NK-92 treated with Interleukin-12 subunit alpha and Interleukin-12 subunit beta, amount 100 ng/mL, for 24 hours (cell line): ENCODE measurements at places on chromosomes 11 and 22.

GRCh38 chr11:3197878-3198528, 20.6 kb downstream of the MRGPRG start:
- DNase-seq, result no peak

GRCh38 chr11:105202422-105202821, 62.9 kb upstream of the CARD18 start:
- no peak for DNase-seq

- DNase-seq, result no peak
Measured at GRCh38 chr11:94676814-94677213, 91.3 kb upstream of the AMOTL1 start.

DNA sequence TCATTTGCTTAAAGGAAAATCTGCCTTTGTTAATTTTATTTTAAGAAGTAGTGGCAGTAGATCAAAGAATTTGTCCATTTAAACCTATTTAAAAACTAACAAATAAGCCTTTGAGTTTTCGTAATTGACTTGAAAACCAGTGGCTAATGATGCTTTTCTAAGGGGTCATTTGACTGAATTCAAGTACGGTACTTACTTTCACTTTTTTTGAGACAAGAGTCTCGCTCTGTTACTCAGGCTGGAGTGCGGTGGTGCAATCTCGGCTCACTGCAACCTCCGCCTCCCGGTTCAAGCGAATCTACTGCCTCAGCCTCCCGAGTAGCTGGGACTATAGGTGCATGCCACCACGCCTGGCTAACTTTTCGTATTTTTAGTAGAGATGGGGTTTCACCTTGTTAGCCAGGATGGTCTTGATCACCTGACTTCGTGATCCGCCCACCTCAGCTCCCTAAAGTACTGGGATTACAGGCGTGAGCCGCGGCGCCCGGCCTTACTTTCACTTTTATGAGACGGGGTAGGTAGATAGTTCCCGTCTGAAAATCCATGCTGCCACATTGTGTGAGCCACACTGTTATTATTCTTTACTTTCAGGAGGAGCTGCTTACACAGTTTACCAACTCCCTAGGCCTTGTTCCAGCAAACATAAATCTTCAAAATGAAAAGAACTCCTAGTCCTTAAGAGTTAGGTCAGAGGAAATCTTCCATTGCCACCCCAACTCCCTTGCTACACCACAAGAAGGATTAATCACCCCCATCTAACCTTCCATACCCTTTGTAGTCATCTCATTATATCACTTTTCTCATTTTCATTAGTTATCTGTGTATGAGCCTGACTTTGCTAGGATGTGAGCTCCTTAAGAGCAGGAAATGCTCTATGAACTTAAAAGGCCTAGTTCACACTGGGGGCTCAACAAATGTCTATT, 926.6 kb upstream of the CCDC90B start:
- DNase-seq, result no peak

DNA sequence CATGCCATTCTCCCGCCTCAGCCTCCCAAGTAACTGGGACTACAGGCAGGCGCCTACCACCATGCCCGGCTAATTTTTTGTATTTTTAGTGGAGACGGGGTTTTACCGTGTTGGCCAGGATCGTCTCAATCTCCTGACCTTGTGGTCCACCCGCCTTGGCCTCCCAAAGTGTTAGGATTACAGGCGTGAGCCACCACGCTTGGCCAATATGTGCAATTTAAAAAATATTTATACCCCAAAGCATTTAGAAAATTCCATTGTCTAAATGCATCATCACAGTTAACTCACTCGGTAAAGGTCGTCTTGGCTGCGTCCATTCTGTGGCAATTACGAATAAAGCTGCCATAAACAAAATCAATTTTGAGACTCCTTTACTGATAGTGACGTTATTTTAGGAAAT, 36.2 kb downstream of the EP300 start:
- no peak for DNase-seq

- DNase-seq, result no peak
Measured at GRCh38 chr11:86720546-86720945, 48.1 kb upstream of the ME3 start.
